ENCODE measurements at places on chromosomes 7 and 10. TPM values are rescaled to one million over a fixed set of nuclear protein-coding genes. Genes with fewer than 3 reads are reported as not detected.
A peak's percentile ranks its signal among the peaks of the same experiment; 100 is the strongest.

VKORC1L1 gene
- 32.1 TPM for total RNA-seq

ASB13 gene
- total RNA-seq = 20.7 TPM

FAM180A gene
- not detected for total RNA-seq

GFRA1 gene
- not detected for total RNA-seq

NCAPG2 gene
- total RNA-seq = 10.5 TPM

- no peak for DNase-seq
Measured at GRCh38 chr10:118028619-118029018, 18.1 kb downstream of the RAB11FIP2 start.

- DNase-seq = peak; percentile 95
Measured at GRCh38 chr7:131249003-131249402, 78.7 kb upstream of the MKLN1 start.

DNA sequence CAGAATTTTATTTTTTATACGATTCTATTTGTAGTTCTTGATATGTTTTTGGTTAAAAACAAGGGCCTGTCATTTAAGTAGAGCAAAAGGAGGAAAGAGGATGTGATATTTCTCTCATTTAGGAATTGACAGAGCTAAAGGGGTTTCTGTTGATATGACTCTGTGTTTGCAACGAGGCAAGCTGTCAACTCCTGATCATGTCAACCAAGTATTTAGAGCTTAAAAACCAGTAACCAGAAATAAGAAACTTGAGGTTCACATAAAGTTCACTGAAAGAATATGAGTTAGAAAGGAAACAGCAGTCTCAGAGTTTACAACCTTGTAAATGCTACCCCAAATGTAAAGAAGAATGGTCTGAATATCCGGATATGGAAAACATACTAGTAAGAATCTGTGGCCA is 434.2 kb downstream of the PARD3 start:
- DNase-seq = no peak

GRCh38 chr7:142440219-142440905 is 182.5 kb upstream of the PRSS58 start:
- DNase-seq = peak; percentile 56

DNA sequence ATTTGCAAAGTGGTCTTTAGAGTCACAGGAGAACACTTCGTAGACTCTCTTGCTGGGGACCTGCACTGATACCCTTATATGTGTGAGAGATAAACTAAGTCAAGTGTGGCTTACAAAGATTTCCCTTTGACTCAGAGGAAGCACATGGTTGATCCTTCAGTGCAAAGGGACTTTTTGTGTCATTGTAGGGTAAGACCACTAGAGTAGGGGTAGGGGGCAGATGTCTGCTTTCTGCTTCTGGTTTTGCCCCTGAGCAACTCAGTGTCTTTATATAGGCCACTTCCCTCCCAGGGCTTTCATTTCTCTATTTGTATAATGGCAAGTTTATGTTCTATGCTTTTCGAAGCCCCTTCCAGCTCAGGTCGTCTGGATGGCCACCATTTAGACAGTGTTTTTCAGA is 281.7 kb downstream of the SORCS3 start:
- no peak for DNase-seq

GRCh38 chr7:129750501-129750900 is 139.0 kb downstream of the NRF1 start:
- DNase-seq = no peak

- no peak for DNase-seq
Measured at GRCh38 chr10:77844177-77844576, 82.4 kb downstream of the DLG5 start.

DNA sequence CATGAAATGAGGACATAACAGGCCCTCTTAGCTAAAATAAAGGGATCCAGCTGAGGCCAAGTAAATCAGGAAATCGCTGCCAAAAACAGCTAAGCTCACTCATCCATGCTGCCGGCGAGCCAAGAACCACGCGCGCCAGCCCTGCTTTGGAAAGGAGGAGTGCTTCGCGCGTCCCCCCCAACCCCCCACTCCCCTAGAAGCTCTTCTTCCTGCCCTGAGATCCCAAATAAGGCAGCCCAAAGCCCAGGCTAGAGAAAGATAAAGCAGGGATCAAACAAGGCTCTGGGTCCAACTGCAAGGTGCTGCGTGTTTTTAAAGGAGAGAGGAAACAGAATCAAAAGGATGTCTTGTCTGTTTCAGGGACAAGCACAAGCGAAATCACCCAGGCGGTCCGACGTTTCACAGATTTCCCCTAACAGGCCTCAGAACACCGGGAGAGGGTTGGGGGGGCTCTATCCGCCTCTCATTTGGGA is 168.3 kb upstream of the AUTS2 start:
- no peak for DNase-seq

- DNase-seq = no peak
Measured at GRCh38 chr10:103651783-103652476, 158.4 kb downstream of the NEURL1 start.

Measured in MCF 10A (cell line).